ENCODE measurements at places on chromosomes 7 and 10. TPM values are rescaled to one million over a fixed set of nuclear protein-coding genes. Genes with fewer than 3 reads are reported as not detected.

DNA sequence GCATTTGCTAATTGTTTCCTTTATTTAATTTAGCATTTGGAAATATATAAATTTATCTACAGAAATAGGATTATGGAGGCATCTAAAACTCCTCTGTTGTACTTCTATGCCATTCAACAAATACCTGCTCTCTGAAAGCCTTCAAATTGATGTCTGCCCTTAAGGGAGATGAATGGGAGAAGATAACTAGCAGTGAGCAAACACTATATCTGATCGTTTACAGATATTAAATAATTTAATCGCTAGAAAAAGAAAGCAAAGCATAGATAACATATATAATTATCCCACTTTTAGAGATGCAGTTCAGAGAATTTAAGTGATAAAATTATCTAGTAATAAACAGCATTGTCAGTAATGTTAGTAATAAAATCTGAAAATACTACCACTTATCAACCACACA is 524.9 kb downstream of the NRG3 start:
- no peaks in the 10 kb centered on the region for H3K36me3 ChIP-seq
- no peaks in the 10 kb centered on the region for H3K27me3 ChIP-seq
- no peak for DNase-seq

NKX1-2 gene
- not detected for total RNA-seq

DNA sequence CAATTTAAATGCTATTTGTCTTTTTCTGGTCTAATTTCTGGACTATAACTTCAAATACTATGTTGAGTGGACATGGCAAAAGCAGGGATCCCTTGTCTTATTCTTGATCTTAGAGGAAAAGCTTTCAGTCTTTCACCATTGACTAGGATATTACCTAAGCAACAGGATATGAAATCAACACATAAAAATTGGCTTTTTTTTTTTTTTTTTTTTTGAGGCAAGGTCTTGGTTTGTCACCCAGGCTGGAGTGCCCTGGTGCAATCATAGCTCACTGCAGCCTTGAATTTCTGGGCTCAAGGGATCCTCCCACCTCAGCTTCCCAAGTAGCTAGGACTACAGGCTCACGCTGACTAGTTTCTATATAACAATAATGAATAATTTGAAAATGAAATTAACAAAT is 90.8 kb downstream of the JMJD1C start:
- H3K27me3 ChIP-seq = no peaks in the 10 kb centered on the region
- peaks cover 8% of the 10 kb centered on the region for H3K4me1 ChIP-seq
- no peak for DNase-seq
- no peak overlapping the region for H3K4me3 ChIP-seq

GRCh38 chr10:106450966-106451365 is 713.5 kb downstream of the SORCS1 start:
- no peaks in the 10 kb centered on the region for H3K4me1 ChIP-seq
- DNase-seq = no peak
- H3K27me3 ChIP-seq = no peaks in the 10 kb centered on the region
- no peaks in the 10 kb centered on the region for H3K36me3 ChIP-seq
- H3K4me3 ChIP-seq = no peak overlapping the region
- no peak overlapping the region for H3K27ac ChIP-seq

GRCh38 chr7:102463841-102464576 is 654 bp downstream of the ALKBH4 start:
- peak overlapping the region; percentile 15 for H3K27ac ChIP-seq
- peak overlapping the region; percentile 94 for H3K4me3 ChIP-seq
- no peak for DNase-seq
- no peaks in the 10 kb centered on the region for H3K27me3 ChIP-seq

DNA sequence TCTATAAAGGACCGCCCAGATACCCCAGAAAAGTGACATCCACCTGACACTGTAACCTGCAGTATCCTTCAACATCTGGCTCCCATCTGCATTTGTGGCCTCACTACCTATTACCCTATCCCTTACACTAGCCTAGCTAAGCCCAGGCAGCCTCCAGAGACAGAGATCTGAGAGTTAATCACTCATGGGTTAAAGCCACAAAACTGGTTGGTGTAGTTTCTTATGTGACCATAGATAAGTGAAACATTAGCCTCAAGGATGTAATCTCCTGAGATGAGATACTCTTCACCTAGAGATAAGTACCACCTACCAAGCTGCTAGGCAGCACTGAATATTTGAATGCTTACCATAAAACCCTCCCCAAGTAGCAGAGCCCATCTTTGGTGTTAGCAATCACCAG is 35.4 kb downstream of the CTTNBP2 start:
- no peak overlapping the region for H3K27ac ChIP-seq
- H3K36me3 ChIP-seq = no peaks in the 10 kb centered on the region
- no peak overlapping the region for H3K4me3 ChIP-seq
- no peak for DNase-seq
